Activated CD8-positive, alpha-beta memory T cell treated with anti-CD3 and anti-CD28 coated beads for 1 hour (primary cell): ENCODE measurements at places on chromosomes 6 and 20.

GRCh38 chr6:56387621-56388414 lies 140.4 kb upstream of the COL21A1 start:
- no peak for DNase-seq

GRCh38 chr6:3607599-3607998 lies 143.9 kb downstream of the PXDC1 start:
- no peak for DNase-seq

DNA sequence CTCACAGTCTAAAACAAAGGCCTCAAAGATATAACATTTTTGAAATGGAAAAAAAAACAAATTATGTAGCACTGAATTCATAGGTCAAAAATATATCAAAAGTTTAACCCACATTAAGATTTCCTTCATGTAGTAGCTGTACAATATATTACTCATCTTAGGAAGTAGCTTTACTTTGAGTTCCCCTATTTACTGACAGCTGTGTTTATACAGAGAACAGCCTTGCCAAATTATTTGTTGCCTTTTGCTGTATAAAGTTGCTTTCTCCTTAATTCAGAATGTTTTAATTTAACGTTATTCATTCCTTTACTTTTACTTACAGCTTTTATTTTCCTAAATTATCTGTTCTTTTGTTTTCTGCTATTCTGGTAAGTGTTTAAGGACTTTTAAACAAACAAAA lies 181.0 kb downstream of the COL12A1 start:
- DNase-seq = no peak

DNA sequence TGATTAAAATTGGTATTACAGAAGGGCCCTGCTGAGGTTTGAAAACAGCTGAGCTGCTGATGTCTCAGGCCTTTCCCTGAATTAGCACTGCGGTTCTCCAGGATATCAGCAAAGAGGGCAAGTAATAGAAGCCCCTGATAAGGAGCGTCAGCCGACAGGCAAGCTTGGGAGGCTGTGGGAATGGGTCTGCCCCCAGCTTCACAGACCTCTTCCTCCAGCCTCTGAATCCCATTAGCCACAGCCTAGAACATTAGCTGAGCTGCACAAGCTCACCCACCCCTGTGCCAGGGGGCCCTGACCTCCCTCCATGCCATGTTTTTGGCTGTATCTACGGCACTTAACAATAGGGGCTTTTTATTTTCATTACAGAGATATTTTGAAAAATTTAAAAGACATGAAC lies 59.9 kb downstream of the VAPB start:
- no peak for DNase-seq

DNA sequence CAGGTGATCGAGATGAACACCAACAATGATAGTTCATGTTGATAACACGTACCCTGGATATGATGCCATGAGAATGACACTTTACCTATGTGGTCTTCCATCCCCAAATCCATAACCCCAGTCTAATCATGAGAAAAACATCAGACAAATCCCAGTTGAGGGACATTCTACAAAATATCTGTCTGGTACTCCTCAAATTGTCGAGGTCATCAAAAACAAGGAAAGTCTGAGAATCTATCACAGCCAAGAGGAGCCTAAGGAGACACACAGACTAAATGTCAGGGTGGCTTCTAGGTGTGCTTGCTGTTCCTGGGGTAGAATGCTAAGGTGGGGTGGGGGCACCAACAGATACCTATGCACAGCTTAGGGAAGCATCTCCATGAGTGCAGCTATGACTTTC lies 2.8 kb upstream of the RNF8 start:
- DNase-seq = no peak

DNA sequence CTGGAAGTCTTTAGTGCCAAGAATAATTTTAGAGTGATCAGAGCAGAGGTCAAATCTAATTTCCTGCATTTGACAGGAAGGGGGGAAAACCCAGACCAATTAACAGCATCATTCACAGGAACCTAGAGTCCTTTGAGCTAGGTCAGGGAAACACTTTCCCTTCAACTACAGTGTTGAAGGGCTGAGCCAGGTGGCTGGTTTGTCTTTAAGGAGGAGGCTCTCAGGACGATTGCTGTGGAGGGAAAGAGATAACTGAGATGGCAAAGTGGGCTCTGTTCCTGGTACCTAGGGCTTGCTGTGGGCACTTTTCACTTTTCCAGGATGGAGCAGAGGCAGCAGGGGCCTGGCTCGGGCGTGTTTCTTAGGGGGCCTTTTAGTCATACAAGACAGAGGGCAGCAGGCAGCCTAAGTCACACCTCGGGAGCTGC lies 111.9 kb downstream of the SCML4 start:
- DNase-seq = no peak

GRCh38 chr20:64062596-64063388 lies at the start of gene TCEA2:
TSS of gene TCEA2 (plus strand) at chr20:64063198. CDS start at chr20:64063313, 115 bp downstream.
- DNase-seq = peak; percentile 79

DNA sequence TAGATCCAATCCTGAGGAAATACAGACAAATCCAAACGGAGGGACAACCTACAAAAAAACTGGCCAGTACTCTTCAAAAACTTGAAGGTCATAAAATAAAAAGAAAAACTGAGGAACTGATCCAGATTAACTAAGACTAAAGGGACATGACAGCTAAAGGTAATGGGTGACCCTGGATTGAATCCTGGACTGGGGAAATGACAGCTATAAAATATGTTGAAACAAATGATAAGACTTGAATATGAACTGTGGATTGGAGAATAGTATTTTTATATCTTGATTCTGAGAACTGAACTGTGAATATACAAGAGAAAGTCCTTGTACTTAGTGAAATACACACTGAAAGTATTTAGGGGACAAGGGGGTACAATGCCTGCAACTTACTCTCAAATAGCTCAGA lies 96.9 kb upstream of the EMILIN3 start:
- no peak for DNase-seq

GRCh38 chr6:75204217-75204958 lies 1.5 kb downstream of the COL12A1 start:
- DNase-seq = no peak

DNA sequence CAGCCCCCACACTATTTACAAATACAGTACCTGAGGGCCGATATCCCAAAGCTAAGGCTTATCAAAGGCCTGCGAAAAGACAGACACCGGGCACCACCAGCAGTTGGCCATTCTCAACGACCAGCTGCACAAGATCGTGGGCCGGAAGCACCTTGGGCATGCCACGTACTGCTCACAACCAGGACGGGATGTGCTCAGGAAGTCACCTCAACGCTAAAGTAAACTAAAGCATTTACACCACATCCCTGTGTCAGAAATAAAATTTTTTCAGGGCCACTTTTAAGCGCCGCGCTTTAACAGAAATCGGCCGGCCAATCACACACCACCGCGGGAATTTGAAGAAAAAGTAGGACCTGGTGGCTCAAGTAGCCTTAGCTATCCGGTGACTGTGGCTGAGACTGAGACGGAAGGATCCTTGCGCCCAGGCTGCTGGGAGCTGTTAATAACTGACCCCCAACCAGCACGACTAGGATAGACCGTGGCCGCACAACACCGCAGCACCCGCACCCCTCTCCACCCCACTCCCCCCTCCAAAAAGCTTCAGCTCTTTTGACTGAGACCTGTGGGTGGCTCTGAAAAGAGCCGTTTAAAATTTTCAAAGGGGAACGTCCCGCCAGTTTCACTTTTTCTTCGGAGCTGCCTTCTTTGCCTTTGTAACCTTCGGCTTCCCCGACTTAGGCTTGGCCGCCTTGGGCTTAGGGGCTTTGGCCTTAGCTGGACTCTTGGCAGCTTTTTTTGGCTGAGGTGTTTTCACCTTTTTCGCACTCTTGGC lies 131.2 kb upstream of the BTN3A2 start:
- DNase-seq = peak; percentile 33

GRCh38 chr6:106315765-106316374 lies 9.7 kb downstream of the ATG5 start:
- DNase-seq = no peak

GRCh38 chr6:117947234-117947633 lies 40.2 kb downstream of the SLC35F1 start:
- DNase-seq = no peak

- no peak for DNase-seq
Measured at GRCh38 chr6:27882624-27883023, 29.6 kb downstream of the OR2B2 start.

DNA sequence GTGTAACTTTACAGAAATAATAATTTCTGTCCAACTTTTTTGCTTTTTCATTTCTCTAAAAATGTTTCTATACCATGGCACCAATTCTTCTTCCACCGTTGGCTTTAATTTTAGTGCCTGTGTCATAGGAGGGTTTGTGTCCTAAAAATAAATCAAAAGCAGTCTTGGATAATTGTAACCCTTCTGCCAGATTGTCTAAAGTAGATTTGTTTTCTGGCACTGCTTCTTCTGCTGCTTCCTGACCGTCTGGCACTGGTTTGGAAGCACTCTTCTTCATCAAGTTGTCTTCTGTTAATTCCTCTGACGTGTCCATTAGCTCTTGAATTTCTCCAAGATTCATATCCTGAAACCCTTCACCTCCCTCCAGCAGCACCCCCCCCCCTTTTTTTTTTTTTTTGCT lies 33.1 kb downstream of the SCAF8 start:
- DNase-seq = no peak

DNA sequence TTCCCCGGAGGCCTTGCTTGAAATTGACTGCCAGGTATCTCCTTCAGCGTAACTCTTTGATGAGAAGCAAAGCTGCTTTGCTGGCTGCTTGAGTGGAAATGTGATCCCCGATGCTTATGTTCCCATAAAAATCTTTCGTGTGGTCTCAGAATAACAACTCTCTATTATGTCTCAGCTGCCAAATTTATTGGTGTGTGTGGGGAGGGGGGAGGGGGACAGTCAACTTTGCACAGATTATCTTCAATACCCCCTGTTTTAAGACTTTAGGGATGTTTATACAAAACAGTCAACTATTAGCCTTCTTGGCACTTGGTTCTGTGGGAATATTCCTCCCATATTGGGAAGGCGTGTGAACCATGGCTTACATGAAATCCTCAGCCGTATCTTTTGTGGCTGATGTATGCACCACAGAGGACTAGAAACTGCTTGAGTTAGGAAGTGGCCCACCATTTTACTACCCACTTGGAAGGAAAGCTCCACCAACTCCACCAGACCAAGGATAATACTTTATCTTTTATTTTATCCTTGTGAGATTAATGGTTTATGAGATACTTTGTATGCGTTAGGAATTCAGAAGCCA lies 101.5 kb upstream of the SLC24A3 start:
- no peak for DNase-seq

DNA sequence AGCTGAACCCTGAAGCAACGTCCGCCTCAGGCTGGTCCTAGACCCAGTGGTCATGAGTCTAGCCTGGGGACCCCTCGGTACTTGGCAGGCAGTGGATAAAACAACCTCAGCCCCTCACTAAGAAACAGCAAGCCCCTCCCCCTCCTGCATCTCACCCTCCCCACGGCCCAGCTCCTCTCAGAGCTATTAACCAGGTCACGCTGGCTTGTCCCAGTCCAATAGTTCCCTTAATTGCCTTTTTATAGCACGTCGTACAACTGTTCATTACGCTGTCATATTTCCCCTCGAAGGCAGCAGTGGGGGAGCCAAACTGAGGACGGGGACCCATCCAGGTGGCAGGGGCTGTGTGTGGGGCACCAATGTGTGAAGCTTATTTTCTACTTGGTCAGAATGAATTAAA lies 8.6 kb upstream of the SLC32A1 start:
- DNase-seq = no peak

DNA sequence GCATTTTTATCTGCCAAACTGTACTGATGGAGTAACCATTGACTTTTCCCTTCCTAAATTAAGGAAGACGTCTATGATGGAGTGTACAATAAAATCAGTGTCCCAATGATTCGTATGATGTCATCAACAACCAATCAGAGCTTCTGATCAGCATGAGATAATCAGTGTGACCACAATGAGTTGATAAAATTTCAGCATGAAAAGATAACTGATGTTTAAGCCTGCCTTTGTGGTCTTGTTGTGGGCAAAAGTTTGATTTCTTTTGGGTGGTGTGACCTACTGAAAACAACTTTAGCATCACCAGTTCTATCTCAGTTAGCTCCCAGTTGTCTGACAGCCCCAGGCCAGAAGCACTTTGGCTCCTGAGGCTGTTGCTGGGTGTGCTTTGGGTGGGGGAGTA lies 3.3 kb downstream of the PCIF1 start:
- DNase-seq = no peak

GRCh38 chr6:117232196-117232595 lies 33.2 kb upstream of the VGLL2 start:
- no peak for DNase-seq

- DNase-seq = no peak
Measured at GRCh38 chr20:58289143-58289542, 20.4 kb upstream of the RAB22A start.

GRCh38 chr6:168359794-168360193 lies 40.2 kb upstream of the DACT2 start:
- no peak for DNase-seq

DNA sequence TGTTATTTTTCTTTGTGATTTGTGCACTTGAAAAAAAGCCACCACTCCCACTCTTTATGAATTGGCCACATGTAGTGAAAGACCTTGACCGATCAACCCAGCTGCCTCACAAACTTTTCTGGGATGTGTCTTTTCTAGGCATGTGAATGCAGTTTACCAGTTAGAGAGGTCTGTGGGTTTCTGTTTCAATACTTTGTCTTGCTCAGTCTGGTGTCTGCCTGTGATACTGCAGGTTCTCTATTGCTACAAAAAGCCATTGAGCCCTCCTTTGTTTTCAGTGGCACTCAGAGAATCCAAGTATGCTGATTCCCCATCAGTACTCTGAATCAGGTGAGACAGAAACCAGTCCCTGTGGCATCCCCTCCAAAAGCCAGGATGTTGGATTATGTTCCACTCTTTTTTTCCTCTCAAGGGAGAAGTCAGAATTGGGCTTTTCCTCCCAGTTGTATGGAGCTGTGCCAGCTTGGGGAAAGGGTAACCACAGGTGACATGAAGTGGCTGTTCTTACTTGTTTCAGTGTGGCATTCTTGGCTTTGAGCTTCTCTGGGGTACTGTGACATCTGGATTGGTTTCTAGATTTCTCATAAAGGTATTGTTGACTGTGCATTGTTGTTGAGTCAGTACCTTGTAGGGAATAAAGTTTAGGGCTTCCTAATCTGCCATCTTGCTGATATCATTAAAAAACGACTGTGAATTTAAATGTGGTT lies 26.3 kb upstream of the ZFP64 start:
- no peak for DNase-seq

DNA sequence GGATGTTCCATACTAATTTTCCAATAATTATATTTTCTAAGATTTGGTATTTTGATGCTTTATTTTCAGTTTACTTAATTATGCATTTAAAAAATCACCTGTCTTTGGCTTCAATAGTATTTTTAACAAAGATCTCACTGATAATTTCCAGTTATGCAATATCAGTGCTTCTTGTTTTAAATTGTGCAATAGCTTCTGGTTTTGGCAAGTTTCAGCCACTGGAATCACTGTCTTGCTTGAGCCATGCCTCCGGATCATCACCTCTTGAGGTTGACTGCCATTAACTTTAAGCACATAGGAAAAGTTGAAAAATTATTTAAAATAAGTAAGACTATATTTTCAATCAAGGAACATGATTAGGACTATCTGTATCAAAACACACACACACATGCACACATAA lies 1242.1 kb downstream of the HACE1 start:
- DNase-seq = no peak

GRCh38 chr6:7169296-7169721 lies 61.5 kb downstream of the RREB1 start:
- DNase-seq = no peak

- no peak for DNase-seq
Measured at GRCh38 chr6:117418320-117418719, 7.4 kb downstream of the ROS1 start.
